Naive thymus-derived CD4-positive, alpha-beta T cell (primary cell): ENCODE measurements at places on chromosomes 5 and 9.

GRCh38 chr5:64229163-64229774 lies 63.6 kb downstream of the RNF180 start:
- no peak for DNase-seq

GRCh38 chr5:68385936-68386335 lies 170.4 kb downstream of the PIK3R1 start:
- no peak for DNase-seq

GRCh38 chr9:90539286-90539685 lies 103.3 kb downstream of the DIRAS2 start:
- no peak for DNase-seq

DNA sequence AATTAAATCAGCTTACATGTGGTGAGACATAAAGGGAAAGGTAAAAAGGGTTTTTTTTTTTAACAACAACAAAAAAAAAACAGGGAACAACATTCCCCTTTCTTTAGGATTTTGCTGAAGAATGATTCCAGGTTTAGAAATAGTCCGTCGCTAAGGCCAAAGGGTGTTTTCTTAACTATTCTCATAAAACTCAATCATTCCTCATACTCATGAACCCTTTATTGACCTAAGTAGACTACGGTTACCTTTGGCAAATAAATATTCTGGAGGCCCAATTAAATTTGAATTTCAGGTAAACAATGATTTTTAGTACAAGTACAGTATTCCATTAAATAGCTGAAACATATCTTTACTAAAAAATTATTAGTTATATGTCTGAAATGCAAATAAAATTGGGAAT lies 55.6 kb upstream of the CCNG1 start:
- no peak for DNase-seq

GRCh38 chr9:112867275-112867991 lies 23.2 kb downstream of the SLC46A2 start:
- no peak for DNase-seq

GRCh38 chr5:124801551-124801950 lies 55.1 kb upstream of the ZNF608 start:
- DNase-seq, result no peak

GRCh38 chr5:174910245-174910737 lies 185.9 kb downstream of the MSX2 start:
- peak; percentile 17 for DNase-seq

GRCh38 chr9:127949827-127950512 lies 12.3 kb upstream of the DPM2 start:
- DNase-seq, result no peak

GRCh38 chr5:142323480-142324135 lies 1.2 kb downstream of the SPRY4 start:
- no peak for DNase-seq

DNA sequence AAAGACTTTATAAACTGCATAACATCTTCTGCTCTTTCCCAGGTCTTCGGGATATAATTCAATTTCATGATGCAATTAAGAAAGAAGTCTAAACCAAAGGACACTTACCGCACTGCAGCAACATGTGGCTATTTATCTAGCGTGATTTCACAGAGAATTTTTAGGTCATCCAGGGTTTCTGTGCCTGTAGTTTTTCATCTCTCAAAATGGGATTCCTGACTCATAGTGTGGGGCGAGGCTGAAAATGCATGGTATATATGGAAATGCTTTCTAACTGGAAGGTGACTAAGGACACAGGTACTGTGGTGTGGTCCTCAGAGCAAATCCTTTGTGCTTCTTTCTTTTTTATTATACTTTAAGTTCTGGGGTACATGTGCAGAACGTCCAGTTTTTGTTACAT lies 557.7 kb upstream of the KLF4 start:
- DNase-seq, result no peak

GRCh38 chr9:112755016-112755427 lies 4.5 kb downstream of the SNX30 start:
- DNase-seq, result no peak

- no peak for DNase-seq
Measured at GRCh38 chr5:34415559-34416198, 240.4 kb upstream of the RAI14 start.
